Fibroblast of mammary gland (primary cell): ENCODE measurements at places on chromosomes 6 and 20.

DNA sequence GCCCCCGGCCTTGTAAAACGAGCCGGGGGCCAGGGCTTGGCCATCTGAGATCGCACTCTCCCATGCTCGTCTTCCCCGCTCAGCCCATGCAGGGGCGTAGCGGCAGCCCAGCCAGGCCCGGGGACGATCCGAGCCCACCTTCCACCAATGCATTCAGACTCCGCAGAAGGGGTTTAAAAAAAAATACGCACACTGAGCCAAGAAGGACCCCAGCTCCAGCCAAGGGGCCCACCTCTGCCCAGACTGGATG, 320 bp downstream of the GSTA4 start:
- no peak for DNase-seq

- peak; percentile 22 for DNase-seq
Measured at GRCh38 chr20:40797425-40797824, 108.4 kb upstream of the MAFB start.

DNA sequence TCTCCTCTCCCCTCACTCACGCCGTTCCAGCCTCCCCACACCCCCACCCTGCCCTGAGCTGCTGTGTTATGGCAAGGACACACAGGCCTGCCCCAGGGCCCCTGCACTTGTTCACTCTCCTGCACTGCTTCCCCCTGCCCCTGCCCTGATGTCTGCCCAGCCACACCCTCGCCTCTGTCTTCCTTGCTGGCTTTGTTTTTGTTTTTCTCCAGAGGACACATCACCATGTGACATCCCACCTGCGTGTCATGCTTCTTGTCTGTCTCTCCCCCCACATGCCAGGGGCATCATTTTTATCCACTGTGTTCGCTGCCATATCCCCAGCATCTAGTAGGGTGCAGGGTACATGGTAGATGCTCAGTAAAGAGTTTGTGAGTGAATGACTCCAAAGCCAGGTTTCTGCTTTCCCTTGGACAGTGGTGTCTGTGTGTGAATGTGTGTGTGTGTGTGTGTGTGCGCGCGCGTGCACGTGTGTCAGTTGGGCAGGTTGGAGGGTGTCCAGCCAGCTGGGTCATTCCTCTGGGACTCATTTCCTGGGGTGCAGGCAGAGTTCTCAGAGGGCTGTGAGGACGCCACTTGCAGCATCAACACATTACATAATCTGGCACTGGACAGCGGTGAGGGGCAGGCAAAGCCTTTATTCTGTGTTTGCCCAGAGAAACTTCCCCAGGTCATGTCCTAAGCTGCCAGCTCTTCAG, 60.6 kb downstream of the STK35 start:
- no peak for DNase-seq

GRCh38 chr6:33497157-33497556, 42.8 kb downstream of the ZBTB9 start:
- DNase-seq: no peak

GRCh38 chr6:135831016-135831415, 20.5 kb upstream of the PDE7B start:
- DNase-seq: peak; percentile 64

- no peak for DNase-seq
Measured at GRCh38 chr6:129516787-129517186, 193.2 kb downstream of the ARHGAP18 start.

GRCh38 chr6:143731789-143732188, 54.0 kb downstream of the PHACTR2 start:
- DNase-seq: no peak

DNA sequence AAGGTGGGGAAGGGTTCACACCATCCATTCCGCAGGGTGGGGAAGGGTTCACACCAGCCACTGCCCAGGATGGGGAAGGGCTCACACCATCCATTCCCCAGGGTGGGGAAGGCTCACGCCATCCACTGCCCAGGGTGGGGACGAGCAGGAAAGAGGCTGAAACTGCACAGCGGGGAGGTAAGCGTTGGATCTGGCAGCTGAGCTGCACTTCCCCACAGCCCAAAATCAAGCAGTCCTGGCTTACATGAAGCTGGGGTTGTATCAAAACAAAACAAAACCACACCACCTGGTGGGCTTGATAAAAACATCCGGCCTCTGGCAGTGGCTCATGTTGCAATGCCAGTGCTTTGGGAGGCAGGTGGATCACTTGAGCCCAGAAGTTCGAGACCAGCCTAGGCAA, 268.5 kb downstream of the TAF4 start:
- DNase-seq: no peak
